ENCODE measurements at places on chromosomes 6 and 20.

- DNase-seq: no peak
These were observed 46.9 kb upstream of the ARMC2 start for GRCh38 chr6:108801366-108801765.

- DNase-seq: peak; percentile 81
These were observed 64.9 kb upstream of the ARHGAP18 start for GRCh38 chr6:129774697-129775447.

- DNase-seq: no peak
These were observed 77.8 kb downstream of the JAG1 start for GRCh38 chr20:10595985-10596384.

DNA sequence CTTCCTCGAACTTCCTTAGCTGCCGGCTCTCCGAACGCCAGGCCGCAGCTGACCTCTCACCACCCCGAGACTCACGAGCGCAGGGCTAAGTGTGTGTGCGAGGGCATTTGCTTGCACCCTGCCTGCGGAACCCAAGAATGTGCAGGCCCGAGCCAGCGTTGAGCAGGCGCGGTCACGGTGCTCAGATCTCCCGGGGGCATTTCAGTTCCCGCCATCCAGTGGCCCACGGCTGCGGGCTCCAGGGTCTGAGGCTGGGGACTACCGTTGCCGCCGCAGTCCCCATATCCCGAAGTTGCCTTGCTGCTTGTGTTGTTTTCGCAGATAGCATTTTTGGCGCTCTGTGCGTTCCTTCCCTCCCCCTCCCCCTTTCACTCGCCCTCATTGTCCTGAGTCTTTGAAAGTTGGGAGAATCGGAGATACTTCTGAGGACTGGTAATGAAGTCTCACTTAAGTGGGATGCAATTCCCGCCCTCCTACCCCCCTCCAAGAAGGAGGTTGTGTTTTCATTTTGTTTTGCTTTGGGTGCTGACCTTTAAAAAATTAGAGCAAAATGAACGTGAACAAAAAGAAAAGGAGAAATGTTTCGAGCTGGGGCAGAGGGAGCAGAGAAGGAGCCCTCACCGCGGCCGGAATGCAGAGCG is 1.7 kb downstream of the NR2E1 start:
- no peak for DNase-seq

- DNase-seq: no peak
These were observed 92.8 kb downstream of the GRM4 start for GRCh38 chr6:34052918-34053608.

- DNase-seq: peak; percentile 18
These were observed 34.5 kb upstream of the HBS1L start for GRCh38 chr6:135088818-135089809.

- DNase-seq: no peak
These were observed 15.2 kb downstream of the NKX2-2 start for GRCh38 chr20:21498635-21499034.

DNA sequence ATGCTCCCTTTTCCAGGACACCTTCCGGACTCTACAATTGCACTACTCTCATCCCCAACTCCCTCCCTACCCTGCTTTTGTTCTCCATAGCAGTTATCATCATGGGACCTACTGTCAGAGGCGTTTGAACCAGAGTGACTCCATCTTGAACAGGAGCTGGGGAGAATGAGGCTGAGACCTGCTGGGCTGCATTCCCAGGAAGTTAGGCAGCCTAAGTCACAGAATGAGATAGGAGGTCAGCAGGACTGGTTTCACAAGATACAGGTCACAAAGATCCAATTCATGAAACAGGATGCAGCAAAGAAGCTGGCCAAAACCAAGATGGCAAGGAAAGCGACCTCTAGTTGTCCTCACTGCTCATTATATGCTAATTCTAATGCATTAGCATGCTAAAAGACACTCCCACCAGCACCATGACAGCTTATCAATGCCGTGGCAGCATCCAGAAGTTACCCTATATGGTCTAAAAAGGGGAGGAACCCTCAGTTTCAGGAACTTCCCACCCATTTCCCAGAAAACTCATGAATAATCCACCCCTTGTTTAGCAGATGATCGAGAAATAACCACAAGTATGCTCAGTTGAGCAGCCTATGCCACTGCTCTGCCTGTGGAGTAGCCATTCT is 15.6 kb downstream of the SLC13A3 start:
- no peak for DNase-seq
